Activated CD8-positive, alpha-beta memory T cell treated with anti-CD3 and anti-CD28 coated beads for 4 hours (primary cell): ENCODE measurements at places on chromosomes 4 and X.

DNA sequence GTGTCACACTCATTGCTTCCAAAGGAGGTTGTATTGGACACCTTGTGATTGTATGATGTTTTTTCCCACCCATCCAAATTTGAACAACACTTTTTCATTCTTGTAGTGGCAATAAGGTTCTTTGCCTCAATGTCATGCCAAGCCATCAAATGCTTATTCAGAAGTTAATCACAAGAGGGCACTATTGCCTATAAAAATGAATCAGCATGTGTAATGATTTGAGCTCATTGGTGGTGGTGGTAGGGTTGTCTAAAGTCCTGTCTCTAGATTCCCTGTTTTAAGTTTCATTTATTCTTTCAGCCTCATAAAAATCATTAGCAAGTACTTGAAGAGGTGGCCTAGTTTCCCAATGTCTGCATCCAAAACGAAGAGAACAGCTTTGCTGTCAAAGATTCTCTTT lies 37.0 kb downstream of the IRS4 start:
- DNase-seq: no peak

DNA sequence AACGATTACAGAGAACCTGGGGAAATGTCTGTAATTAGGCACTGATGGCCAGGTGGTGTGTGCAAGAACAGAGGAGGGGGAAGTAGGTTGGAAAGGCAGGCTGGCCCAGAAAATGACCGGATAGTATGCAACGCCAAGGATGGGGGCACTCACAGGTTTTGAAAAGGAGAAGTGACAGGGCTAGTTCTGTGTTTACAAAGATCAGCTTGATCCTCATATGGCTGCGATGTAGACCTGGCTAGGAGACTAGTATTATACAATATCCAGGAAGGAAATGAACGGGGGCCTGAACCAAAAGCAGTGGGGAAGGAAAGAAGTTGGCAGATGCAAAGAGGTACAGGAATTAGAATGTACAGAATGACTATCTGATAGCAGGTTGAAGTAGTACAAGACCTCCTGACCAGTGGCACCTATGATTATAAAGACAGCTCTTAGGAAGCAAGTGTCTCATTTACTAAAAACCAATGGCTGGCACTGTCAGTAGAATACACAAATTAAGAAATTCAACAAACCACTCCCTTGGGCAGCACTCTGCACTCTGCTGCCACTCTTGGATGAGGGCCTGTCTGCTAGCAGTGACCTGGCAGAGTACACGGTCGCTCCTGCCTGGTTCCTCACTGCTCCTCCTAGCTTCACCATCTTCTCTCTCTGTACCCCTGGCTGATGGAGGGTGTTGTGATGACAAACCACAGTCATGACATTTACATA lies 14.1 kb downstream of the MFAP3L start:
- DNase-seq: no peak

- no peak for DNase-seq
These were observed 49.5 kb downstream of the STX18 start for GRCh38 chr4:4492161-4492847.

- DNase-seq: no peak
These were observed 8.9 kb downstream of the CCNA2 start for GRCh38 chr4:121814756-121815155.

DNA sequence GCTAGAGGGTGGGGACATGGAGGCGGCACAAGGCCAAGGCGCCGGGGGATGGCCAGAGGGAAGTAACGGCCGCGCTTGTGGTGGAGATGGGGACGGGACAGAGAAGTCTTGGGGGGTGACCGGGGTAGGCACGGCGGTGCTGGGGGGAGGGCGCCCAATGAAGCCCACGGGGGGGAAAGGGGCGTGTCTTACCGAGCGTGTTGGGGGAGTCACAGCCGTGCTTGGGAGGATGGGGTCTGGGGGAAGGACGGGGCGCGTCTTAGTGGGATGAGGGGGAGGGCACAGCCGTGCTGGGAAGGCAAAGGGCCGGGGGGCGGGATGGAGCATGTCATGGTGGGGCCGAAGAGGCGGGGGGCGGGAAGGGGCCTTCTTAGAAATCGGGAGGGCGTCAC lies 952 bp downstream of the ARSD start:
- no peak for DNase-seq

- DNase-seq: no peak
These were observed 99.8 kb downstream of the TSPAN5 start for GRCh38 chr4:98558471-98559169.

DNA sequence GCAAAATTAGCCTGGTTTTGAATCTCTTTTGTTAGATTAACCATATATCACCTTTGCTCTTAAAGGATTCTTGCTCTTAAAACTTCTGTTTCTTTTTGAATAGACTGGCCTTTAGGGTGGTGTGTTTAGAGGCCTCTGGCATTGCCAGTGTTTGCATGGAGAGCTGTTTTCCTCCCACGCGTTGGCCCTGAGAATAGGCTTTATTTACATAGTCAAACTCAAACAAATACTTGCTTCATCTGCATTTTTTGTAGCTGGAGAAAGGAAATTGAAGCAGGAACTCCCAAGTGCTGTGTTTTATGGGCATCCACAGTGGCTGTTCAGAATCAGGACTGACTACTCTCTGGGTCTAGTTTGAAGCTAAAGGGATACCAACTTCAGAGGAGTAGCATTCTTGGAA lies 2.7 kb downstream of the SHROOM2 start:
- no peak for DNase-seq

DNA sequence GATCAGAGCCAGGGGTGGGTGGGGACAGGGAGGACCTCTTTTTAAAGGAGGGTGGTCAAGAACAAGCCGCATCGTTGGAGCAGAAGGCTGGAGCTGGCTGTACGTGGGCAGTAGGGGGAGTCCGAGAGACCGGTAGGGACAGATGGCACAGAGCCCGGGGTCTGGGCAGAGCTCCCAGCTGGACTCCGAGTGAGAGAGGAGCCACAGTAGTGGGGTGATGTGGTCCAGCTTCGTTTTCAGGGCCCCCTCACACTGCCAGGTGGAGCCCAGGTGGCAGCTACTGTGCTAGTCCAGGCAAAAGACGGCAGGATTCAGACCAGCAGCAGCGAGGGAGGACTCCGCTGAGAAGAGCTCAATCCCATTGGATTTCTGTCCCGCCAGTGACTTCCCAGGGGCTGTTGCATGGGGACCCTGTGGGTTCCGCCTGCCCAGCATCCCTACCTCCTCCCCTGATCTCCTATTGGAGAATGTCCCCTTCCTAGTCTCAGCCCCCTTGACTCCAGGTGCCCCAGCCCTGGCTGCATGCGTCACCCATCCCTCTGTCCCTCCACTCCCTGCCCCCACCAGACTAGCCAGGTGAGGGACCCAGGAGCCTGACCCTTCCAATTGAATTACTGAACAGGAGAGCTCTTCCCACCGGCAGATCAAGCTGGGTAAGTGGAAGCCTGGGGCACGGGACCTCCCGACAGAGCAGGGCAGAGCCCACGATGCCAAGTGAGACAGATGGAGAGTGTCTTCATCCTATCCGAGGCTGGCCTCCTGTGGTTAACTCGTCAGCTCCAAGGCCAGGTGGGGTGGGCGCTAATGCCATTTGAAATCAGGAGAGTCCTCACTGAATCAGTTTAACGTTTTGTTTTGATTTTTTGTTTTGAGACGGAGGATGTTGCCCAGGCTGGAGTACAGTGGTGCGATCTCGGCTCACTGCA lies 2.9 kb downstream of the ARHGAP4 start:
- no peak for DNase-seq

- no peak for DNase-seq
These were observed 157.4 kb downstream of the STIM2 start for GRCh38 chr4:27018076-27018475.

- DNase-seq: no peak
These were observed 5.7 kb upstream of the SLC25A6 start for GRCh38 chrX:1397441-1398270.

DNA sequence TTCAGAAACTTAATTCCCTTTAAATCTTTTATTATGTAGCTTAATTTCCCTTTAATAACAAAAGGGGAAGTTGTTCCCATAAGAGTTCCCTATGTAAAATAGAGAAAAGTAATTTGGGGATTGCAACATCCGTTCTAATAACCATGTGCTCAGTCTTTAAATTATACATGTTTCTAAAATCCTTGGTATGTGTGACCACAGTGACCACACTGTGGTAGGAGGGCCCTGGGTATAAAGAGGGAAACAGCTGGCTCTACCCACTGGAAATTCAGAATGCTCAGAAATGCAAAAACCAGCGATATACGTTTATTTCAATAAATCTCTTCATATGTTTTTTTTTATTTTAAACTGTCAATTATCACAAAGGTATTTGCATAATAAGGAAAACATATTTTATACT lies 219.1 kb downstream of the FGF13 start:
- DNase-seq: no peak

DNA sequence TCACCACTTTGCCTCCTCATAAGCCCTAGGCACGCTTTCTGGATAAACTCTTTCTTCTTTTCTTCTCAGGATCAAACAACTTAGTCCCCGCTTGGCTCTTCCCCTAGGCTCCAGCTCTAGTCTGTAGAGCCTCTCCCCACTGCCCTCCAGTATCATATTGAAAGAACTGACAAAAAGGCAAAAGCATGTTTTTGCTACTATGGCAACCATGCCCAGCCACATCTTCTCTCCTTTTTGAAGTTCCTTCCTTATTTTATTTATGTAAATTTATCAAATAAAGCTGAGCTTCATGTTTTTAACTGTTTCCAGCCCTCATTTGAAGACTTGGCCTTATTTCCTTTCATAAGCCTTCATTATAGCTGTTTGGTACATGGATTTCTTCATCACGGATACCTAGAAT lies 86.0 kb upstream of the LIMCH1 start:
- DNase-seq: no peak

GRCh38 chr4:55732864-55733263 lies 86.7 kb upstream of the EXOC1L start:
- DNase-seq: no peak

GRCh38 chr4:88003261-88003660 lies 4.2 kb upstream of the PKD2 start:
- no peak for DNase-seq

GRCh38 chr4:123606946-123607542 lies 210.4 kb downstream of the SPRY1 start:
- no peak for DNase-seq

DNA sequence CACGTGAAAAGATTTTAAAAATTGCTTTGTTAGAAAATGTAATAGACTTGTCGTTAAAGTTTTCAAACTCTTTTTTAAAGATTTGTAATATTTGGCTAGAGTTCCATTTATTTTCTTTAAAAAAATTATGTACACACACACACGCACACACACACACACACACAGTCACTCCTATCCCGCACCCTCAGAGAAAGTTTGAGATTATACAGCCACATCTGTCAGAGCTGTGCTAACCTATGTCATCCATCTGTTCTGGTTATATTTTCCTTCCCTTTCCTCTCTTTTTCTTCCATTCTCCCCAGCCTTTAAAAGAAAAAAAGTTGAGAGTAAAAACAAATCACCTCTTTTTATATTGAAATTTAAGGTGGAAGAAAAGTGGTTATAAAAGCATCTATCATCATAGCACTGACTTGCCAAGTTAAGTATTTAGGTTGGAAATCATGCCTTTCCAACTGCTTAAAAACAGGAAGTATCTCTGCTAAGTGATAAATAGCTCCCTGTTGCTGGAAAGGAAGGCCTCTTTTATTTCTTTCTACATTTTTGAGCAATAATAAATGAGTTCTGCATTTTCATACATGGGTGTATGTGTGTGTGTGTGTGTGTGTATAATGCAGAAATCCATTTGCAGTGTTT lies 163.3 kb upstream of the SPRY1 start:
- DNase-seq: no peak

DNA sequence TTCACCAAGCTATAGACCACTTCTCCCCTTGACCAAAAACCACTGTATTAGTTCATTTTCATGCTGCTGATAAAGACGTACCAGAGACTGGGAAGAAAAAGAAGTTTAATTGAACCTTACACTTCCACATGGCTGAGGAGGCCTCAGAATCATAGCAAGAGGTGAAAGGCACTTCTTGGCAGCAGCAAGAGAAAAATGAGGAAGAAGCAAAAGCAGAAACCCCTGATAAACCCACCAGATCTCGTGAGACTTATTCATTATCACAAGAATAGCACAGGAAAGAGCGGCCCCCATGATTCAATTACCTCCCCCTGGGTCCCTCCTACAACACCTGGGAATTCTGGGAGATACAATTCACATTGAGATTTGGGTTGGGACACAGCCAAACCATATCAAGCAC lies 97.8 kb downstream of the DOCK11 start:
- no peak for DNase-seq

GRCh38 chr4:15714646-15715435 lies 12.0 kb downstream of the BST1 start:
- DNase-seq: no peak

- DNase-seq: no peak
These were observed 75.8 kb downstream of the FAT1 start for GRCh38 chr4:186647821-186648220.

DNA sequence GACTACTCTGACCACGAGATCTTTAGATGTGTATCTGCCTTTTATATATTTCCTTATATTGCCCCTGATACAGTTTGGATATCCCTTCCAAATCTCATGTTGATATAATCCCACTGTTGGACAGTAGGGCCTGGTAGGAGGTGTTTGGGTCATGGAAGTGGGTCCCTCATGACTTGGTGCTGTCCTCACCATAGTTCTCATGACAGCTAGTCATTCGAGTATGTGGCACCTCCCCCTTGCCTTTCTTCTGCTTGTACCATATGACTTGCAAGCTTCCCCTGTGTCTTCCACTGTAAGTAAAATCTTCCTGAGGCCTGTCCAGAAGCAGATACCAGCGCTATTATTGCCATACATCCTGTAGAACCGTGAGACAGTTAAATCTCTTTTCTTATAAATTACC lies 145.3 kb downstream of the ZNF518B start:
- no peak for DNase-seq

DNA sequence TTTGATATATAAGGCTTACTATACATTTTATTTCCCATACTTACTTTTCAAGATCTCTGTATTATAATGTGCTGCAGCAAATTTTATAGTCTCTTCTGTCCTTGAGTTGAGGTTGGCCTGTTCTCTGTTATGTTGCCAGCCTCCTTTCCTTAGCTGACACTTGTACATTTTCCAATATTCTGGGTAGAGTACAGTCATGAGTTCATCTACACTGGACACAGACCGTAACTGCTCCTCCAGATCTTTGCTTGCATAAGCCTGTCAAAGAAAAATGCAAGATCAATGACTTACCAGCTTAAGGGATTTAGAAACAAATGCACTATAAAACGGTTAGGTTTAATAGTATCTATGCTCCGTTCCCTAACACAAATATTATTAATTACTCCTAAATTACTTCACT lies 63.2 kb downstream of the VEGFC start:
- DNase-seq: no peak

- DNase-seq: no peak
These were observed 10.0 kb upstream of the PSAPL1 start for GRCh38 chr4:7444731-7445130.

DNA sequence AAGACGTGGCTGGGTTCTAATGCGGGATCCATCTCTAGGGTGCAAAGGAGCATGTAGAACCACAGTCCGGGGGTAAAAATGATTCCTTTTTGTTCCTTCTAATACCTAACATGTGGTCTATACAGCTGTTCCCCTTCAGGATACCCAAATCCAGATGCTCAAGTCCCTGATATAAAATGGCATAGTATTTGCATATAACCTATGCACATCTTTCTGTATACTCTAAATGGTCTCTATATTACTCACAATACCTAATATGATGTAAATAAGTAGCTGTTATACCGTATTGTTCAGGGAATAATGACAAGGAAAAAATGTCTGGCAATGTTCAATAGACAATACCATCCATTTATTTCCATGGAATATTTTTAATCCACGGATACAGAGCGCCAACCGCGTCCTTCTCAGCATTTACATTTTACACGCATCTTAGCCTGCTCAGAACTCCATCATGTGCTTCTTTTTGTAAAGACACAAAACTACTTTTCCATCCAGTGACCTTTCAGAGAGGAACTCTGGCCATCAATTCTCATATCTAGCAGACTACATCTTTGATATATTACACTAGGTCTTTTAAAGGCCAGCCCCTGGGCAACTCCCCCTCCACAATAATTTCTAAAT lies 31.9 kb downstream of the ACSL1 start:
- DNase-seq: no peak
